ENCODE measurements at places on chromosomes 2 and 18.

DNA sequence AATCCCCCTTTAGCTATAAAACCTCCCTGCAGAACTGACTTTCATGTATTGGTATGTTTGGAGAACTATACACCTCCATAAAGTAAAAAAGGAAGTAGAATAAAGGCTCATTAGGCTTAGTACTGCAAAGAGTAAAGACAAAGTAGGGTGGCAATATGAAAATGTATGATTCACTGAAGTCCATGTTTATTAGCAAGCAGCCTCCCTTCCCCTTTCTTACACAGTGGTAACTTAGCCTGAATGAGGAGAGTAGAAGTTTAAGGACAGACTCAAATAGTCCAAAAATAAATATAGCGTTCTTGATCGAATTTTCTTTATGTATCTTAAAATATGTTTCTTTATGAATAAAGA is 1.5 kb downstream of the ZNF804A start:
- no peak for ATAC-seq

- ATAC-seq, result peak; percentile 17
Observed at GRCh38 chr18:54712306-54712705, 116.0 kb upstream of the RAB27B start.

GRCh38 chr18:55353806-55354205 is 234.2 kb downstream of the TCF4 start:
- ATAC-seq, result no peak

DNA sequence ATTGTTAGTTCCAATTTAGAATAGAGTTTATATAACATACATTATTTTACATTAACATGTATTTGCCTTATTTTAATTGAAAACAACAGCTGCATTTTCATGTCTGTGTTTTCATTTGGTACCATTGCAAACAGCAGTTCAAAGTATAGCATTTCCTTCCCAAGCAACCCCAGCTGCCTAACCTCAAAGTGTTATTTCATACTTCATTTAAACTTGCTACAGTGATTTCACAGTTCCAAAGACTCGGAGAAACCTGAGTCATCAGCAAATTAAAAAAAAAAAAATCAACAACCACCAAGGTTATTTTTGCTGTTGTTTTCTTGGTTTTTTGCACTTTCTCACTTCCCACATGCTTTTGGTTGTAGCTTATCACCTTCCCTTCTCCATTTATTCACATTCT is 236.5 kb upstream of the SPHKAP start:
- ATAC-seq, result no peak

- ATAC-seq, result no peak
Observed at GRCh38 chr18:58541146-58541788, 87.6 kb downstream of the ALPK2 start.

GRCh38 chr2:222743251-222743812 is 71.9 kb downstream of the MOGAT1 start:
- no peak for ATAC-seq

GRCh38 chr2:209495855-209496585 is 72.2 kb downstream of the MAP2 start:
- ATAC-seq, result no peak

All from activated CD4-positive, CD25-positive, alpha-beta regulatory T cell treated with anti-CD3 and anti-CD28 coated beads, Interleukin-2, amount 50 U/mL, for 24 hours (primary cell).